HepG2 (cell line): ENCODE measurements at places on chromosomes 2 and 18. TPM values are rescaled to one million over a fixed set of nuclear protein-coding genes. Genes with fewer than 3 reads are reported as not detected.
A peak's percentile ranks its signal among the peaks of the same experiment; 100 is the strongest.

GRCh38 chr2:235135990-235136561 is 184.3 kb downstream of the SH3BP4 start:
- peak; percentile 78 for DNase-seq

DNA sequence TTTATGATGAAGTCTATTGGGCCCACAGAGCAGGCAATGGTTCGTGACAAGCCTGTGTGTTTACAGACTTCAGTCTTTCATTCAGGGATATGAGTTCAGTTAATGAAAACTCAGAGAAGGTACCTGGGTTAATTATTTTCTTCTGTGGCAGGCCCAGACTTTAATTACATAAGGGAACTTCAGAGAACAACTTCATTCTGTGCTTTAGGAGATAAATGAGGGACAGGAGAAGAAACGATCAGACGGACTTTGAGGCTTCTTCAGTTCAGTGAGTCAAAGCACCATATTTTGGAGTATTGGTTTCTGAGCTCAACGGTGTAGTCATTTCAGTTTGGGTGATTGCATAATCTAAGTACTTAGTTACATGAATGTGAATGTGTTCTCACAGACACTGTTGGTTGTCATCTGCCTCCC is 203.0 kb upstream of the KCNJ3 start:
- DNase-seq, result peak; percentile 18

- no peak for DNase-seq
These were observed 44.9 kb upstream of the YWHAQ start for GRCh38 chr2:9675415-9676351.

DNA sequence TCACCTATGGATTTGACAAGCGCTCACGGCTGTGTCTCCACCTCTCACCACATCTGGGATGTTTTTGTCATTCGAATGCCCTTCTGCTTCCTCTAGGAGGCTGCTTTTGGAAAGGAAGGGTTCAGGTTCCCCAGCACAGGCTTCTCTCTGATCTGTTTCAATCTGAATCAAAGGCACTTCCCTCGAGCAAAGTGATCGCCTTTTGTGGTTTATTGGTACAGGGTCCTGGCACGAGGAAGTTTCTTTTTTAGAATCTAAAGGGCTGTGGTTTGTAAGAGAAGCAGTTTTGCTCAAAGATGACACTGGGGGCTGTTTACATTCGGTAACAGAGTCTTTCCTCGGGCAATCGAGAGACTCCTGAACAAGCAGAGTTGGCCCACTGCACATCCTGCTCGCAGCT is 145.0 kb downstream of the DAW1 start:
- DNase-seq, result no peak

DNA sequence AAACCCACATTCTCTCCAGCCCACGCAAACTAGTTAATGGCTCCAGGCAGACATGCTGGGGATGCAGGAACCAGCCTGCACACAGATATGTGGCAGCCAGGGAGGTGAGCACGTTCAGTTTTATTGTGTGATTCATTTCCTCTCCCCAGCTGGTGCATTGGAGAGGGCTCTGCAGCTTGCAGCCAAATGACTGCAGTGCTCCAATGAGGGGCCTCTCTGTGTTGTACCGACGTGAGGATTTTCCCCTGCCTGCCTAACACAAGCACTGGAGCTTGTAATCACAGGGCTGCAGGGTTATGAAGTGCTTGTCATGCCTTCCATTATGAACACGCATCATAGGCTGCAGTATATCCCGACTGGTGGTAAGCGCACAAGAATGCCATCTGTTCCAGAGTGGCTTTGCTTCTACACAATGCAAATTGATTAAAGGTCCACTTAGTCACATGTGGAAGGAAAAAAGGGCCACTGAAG is 92.3 kb upstream of the THUMPD2 start:
- no peak for DNase-seq

DNA sequence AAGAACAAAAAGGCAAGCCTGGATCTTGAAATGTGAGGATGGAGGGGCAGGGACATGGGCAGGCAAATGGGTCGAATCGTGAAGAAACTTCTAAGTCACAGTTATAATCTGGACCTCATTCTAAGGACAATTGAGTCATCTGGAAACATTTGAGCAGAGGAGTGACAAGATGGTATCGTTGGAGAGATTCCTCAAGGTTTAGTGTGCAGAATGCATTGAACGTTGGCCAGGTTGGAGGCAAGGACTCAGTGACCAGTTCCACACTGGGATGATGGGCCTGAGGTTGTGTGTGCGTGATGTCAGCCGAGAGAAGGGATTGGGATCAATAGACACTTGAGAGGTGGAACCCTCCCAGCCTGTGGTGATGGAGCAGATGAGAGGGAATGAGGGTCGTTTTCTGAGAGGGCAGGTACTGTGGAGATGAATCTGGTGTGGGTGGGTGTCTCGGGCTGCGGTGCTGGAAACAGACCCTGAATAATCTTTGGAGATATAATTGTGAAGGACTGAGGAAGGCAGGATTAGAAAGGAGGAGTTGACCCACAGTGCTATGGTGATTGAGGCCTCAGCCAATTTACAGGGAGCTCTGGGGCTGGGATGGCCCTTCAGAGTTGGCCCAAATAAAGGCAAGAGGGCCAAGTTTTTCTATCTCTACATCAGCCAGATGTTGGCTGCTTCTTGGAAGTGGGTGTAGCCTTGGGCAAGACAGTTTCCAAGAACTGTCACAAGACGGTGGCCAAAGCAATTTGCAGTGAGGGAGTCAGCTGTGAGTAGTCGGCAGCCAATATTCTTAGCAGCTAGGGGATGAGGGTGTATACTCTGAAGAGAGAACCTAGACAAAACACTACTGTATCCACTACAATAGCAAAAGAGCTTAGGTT is 5.8 kb upstream of the ZNF532 start:
- no peak for DNase-seq

- DNase-seq, result no peak
These were observed 4.5 kb upstream of the CRYBA2 start for GRCh38 chr2:218997731-218998130.

GRCh38 chr2:147531269-147531668 is 313.6 kb upstream of the ACVR2A start:
- DNase-seq, result no peak

- DNase-seq, result no peak
These were observed 2.6 kb downstream of the SLC14A1 start for GRCh38 chr18:45726603-45727002.

DNA sequence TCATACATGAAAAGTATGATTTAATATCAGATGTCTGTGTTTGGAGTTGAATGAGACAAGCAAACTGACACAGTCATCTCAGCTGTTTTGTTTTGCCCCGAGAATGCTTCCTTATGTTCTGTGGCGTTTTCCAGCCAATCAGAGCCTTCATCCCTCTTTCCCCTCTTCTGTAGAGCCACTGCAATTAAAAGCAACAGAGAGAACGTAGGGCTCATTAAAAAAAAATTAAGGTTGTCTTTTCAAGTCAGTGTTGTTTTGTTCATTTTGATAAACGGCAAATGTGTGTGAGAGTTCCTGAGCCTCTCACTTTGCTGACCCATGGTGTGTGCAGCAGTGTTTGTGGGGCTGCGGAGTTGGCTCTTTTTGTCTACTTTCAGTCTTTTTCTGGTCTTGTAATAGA is 216.0 kb downstream of the FHOD3 start:
- DNase-seq, result no peak

DNA sequence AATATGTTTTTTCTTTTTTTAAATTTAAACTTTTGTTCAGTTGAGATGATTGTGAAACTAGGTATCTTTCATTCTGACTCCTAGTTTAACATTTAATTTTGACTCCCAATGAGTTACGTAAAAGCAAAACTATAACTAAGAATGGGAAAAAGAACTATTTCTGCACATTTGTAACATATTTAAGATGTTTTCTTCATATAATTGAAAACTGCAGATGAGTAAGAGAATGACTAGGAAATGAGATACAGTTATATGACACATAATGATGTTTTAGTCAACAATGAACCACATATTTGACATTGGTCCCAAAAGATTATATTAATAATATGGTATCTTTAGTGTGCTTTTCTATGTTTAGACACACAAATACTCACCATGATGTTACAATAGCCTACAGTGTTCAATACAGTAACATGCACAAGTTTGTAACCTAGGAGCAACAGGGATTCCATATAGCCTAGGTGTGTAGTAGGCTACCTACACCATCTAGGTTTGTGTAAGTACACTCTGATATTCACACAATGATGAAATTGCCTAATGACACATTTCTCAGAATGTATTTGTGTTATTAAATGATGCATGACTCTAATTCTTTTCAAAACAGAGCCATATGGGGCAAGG is 12.6 kb downstream of the ERMN start:
- DNase-seq, result no peak

DNA sequence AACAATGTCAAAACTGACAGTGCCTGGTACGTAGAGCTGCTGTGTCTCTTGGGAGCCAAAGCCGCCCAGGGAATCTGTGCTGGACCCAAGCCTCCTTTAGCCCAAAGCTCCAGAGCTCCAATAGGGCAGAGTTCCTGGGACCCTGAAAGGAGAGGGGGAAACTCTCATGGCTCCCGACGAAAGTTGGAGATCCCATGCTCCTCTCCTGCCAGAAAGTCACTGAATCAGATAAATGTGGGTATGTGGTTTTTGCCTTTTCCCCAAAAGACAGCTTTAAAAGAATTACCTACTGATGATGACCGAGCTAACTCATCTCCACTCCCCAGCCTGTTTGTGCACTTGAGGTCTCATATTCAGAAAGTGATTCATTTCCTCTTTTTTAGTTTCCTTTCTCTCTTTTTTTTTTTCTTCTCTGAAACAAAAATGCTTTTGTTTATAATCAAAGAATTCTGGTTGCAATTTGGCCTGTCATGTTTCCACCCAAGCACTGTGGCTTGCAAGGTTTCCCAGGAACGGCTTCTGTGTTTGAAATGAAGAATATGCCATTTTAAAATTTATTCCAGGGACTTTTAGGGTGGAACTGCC is 14.1 kb upstream of the PMAIP1 start:
- no peak for DNase-seq

- no peak for DNase-seq
These were observed 477.9 kb downstream of the KCNJ3 start for GRCh38 chr2:155176345-155176744.

DNA sequence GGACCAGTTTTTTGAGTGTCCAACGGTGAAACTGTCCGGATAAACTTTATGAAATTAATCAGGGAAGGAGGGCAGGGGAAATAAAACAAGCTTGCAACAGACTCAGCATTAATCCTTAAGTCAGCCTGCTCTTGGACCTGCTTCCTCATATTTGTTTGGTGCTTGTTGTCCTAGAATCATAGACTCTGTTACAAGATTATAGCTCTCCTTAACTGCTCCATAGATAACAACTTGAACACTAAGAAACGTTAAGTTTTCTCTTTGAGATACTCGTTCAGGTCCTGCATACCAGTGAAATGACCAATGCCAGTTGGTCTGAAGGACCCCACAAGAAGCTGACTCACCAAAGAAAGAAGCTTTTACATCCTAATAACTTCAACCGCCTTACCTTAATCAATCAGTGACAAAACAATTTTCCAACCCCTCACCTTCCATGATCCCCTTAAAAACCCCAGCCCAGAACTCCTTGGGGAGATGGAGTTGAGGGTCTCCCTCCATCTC is 493.2 kb downstream of the PID1 start:
- DNase-seq, result no peak

- DNase-seq, result peak; percentile 21
These were observed 114.2 kb downstream of the FHOD3 start for GRCh38 chr18:36411745-36412168.

DNA sequence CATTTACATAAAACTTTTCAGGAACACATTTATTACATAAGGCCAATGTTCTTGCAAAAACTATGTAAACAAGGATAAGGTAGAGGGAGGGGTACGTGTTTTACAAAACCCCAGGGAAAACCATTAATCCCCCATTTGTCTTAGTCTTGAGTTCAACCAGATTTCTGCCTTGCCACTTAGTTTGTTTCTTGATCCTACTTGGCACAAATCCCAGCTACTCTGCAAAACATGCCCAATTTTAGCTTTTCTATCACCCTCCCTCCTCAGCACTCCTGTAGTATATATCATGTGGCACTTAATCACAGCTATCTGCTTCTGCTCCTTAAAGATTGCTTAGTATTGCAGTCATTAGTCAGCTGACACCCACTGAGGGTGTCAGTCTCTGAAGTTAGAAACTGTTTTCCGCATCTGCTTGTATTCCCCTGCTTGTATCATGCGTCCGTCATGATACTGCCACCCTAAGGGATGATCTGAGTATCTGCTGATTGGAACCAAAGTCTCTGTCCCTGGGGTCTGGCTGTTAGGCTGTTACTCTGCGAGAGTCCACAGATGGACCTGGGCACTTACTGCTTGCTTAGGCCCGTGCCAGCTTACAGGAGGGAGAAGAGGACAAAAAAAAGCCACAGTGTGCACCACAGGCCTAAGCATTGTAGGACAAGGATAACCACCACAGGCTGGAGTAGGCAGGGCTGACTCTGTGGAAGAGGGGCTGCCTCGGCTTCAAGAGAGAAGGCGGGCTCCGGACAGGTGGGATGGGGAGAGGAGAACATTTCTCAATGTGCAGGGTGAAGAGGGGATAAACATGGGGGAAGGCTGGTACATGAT is 82.2 kb downstream of the EPAS1 start:
- no peak for DNase-seq

- no peak for DNase-seq
These were observed 1376.4 kb upstream of the CRIM1 start for GRCh38 chr2:34979148-34979547.

GRCh38 chr18:24992491-24992890 is 359.5 kb downstream of the ZNF521 start:
- no peak for DNase-seq

- no peak for DNase-seq
These were observed 4.0 kb downstream of the DYSF start for GRCh38 chr2:71457123-71457915.

- DNase-seq, result no peak
These were observed 1.9 kb downstream of the DUSP2 start for GRCh38 chr2:96143231-96143847.

GRCh38 chr2:118492335-118492734 is 355.1 kb downstream of the EN1 start:
- DNase-seq, result peak; percentile 23

GRCh38 chr2:215136669-215137328 is 1.6 kb downstream of the ABCA12 start:
- DNase-seq, result no peak

DNA sequence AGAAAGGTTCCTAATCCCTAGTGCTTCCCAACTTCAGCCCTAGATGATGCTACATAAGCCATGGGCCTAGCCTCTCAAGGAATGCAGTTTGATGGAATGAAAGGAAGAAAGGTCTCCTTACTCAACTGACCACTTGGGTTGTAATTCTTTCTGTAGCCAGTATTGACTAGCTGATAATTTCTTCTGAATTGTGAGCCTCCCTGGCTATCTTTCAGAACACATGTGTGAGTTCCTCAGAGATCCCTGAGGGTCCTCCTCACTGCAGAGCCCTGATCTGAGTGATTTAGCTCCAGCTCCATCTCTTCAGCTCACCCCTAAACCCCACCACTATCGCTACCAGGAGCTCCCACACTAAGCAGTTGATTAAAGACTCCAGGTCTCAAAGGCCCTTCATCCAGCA is 31.5 kb downstream of the CFAP210 start:
- no peak for DNase-seq

- DNase-seq, result no peak
These were observed 14.0 kb downstream of the FBXO11 start for GRCh38 chr2:47892338-47892730.

GRCh38 chr2:5846881-5847280 is 154.7 kb downstream of the SOX11 start:
- DNase-seq, result no peak

The SERPINB3 gene
- total RNA-seq, result not detected in 2 replicates

The SLC14A1 gene
- total RNA-seq, result not detected in 2 replicates

The HEATR5B gene
- total RNA-seq, result 16.3 and 17.6 TPM in 2 replicates

The AKAIN1 gene
- not detected in 2 replicates for total RNA-seq

The NT5C1B gene
- not detected in 2 replicates for total RNA-seq

The PLA2R1 gene
- not detected in 2 replicates for total RNA-seq

The HDHD2 gene
- total RNA-seq, result 34.7 and 44.4 TPM in 2 replicates

The SPR gene
- 85.0 and 96.0 TPM in 2 replicates for total RNA-seq

The PSMA8 gene
- total RNA-seq, result not detected in 2 replicates

The REG3G gene
- total RNA-seq, result not detected in 2 replicates

The POTEF gene
- 1.9 and 6.0 TPM in 2 replicates for total RNA-seq

The CRIM1 gene
- total RNA-seq, result 21.5 and 39.1 TPM in 2 replicates

The ERBB4 gene
- not detected in 2 replicates for total RNA-seq
